ENCODE measurements at places on chromosomes 7 and 10. TPM values are rescaled to one million over a fixed set of nuclear protein-coding genes. Genes with fewer than 3 reads are reported as not detected.

CHST3 gene
- 10.0 TPM for total RNA-seq

DNA sequence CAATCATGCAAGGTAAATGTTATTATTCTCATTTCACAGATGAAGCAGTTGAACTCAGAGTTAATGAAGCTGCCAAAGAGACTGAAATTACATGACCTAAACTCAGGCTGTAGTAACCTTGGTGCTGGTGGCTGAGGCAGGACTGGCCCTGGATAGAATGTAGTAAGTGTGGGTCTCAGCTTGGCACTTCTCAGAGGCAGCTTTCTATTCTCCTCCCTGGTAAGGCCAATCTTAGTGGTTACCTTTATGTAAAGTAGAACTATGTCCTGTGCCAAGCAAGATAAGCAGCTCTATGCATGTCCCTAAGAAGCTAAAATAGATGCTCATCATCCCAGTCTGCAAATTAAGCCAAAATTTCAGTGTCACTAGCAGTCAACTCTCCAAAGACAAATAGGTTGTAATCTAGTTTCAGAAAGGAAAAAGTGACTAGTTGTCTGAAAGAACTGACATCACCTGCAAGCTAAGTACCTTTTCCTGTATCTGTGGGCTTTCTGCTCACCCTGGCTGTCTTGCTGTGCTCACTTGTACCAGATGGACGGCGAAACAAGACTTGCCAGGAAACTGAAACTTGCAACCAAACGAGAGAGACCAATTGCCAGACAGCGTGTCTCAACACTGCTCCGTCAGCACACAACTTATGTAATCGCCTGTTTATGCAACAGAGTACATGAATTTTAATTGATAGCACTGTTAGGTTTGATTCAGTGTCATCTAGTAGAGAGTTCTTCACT is 43.7 kb downstream of the CH25H start:
- peak overlapping the region; percentile 15 for H3K4me3 ChIP-seq
- no peaks in the 10 kb centered on the region for H3K4me1 ChIP-seq
- H3K27me3 ChIP-seq, result no peaks in the 10 kb centered on the region
- no peaks in the 10 kb centered on the region for H3K36me3 ChIP-seq
- no peak overlapping the region for H3K27ac ChIP-seq

NFE2L3 gene
- total RNA-seq, result 8.5 TPM

DNA sequence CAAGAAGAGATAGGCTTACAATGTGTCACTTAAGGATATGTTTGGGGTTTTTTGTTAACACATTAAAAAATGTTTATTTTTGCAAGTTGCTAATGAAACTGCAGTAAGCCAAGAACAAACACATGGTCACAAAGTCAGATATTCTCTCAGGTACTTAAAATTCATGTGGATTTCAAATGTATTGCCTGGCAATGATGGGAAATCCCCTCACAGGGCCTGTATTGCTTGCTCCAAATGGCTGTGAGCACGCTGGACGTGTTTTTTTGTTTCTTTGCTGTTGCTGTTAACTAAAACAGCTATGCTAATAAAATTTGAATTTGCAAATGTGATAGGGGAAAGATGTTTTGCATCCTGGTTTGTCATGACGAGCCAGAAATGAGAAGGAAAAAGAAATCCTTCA is 3.8 kb upstream of the CELF2 start:
- H3K27me3 ChIP-seq, result peaks cover 98% of the 10 kb centered on the region
- H3K4me3 ChIP-seq, result no peak overlapping the region
- DNase-seq, result no peak

LIPJ gene
- total RNA-seq, result not detected

GRCh38 chr7:114508086-114508485 is 93.5 kb downstream of the FOXP2 start:
- H3K4me1 ChIP-seq, result no peaks in the 10 kb centered on the region
- no peaks in the 10 kb centered on the region for H3K36me3 ChIP-seq
- no peak overlapping the region for H3K27ac ChIP-seq
- H3K27me3 ChIP-seq, result peaks cover under 1% of the 10 kb centered on the region

DNA sequence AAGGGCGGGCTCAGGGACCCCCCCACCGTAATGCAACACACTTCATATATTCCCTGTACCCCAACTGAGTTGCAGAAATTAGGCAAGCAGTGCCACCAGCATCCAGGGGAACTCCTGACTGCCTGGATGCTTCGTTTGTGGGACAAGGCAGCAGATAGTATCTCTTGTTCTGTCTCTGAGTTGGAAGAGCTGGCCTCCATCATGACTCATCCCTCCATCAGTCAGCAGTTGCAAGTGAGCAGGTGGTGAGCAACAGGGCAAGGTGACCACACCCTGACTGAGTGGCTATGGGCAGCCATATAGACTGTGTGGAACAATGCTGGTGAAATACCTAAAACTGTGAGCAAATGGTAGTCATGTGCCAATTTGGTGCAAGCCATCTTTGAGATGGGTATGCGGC is 22.8 kb upstream of the ADAMTS14 start:
- no peak for DNase-seq
- no peaks in the 10 kb centered on the region for H3K4me1 ChIP-seq
- H3K27ac ChIP-seq, result no peak overlapping the region

- DNase-seq, result peak; percentile 19
- no peak overlapping the region for H3K4me3 ChIP-seq
Observed at GRCh38 chr7:15559416-15559928, 2.3 kb downstream of the AGMO start.

DNA sequence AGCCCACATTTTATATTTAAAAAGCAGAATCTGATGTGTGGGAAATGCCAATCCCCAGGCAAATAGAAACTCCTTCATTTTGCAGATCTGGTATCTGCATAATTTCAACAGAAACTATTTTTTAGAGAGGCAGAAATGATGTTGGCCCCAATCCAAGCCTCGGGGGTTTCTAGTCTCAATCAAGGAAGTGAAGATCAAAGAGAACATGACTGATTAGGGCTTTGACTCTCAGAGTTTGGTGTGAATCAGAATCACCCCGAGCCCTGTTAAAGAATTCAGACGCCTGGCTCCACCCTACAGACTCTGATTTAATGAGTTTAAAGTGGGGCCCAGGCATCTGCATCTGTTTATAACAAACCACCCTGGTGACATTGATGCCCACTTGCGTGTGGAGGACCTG is 36.7 kb upstream of the UBE2H start:
- no peaks in the 10 kb centered on the region for H3K36me3 ChIP-seq
- H3K27ac ChIP-seq, result no peak overlapping the region
- peak; percentile 13 for DNase-seq
- no peaks in the 10 kb centered on the region for H3K4me1 ChIP-seq
- no peaks in the 10 kb centered on the region for H3K27me3 ChIP-seq

GRCh38 chr10:129853562-129853903 is 110.5 kb downstream of the EBF3 start:
- H3K4me1 ChIP-seq, result peaks cover 33% of the 10 kb centered on the region
- H3K36me3 ChIP-seq, result peaks cover 23% of the 10 kb centered on the region
- DNase-seq, result no peak
- peak overlapping the region; percentile 12 for H3K4me3 ChIP-seq

AGMO gene
- 0.26 TPM for total RNA-seq

DNA sequence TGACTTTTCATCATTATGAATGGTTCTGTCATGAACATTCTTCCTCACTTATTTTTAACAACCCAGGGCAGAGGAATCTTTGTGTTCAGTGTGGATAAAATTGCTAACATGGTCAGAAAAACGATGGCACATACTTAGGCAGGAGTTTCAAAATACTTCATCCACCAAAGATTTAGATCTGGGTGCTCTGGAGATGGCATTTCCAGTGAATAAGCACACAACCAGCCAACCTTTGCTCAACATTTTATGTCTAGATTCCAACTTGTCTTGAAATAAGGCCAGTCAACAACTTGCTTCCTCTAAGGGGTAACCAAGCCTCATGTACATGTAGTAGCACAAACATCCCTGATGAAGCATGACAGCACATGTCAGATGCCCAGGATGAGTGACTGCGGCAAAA is 33.4 kb upstream of the ADRB1 start:
- no peaks in the 10 kb centered on the region for H3K27me3 ChIP-seq
- H3K27ac ChIP-seq, result no peak overlapping the region
- H3K36me3 ChIP-seq, result no peaks in the 10 kb centered on the region
- no peak overlapping the region for H3K4me3 ChIP-seq
- H3K4me1 ChIP-seq, result no peaks in the 10 kb centered on the region

DNA sequence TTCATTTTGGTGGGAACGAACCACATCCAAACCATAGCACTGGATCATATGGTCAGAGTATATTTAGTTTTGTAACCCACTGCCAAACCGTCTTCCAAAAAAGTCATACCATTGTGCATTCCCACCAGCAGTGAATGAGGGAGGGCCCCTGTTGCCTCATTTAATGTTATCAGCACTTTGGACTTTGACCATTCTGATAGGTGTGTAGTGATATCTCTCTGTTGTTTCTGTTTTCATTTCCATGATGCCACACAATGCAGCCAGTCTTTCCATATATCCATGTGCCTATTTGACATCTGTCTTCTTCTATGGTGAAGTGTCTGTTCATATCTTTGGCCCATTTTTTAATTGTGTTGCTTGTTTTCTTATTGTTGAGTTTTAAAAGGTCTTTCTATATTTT is 105.0 kb upstream of the PPP2R2D start:
- no peaks in the 10 kb centered on the region for H3K4me1 ChIP-seq
- no peaks in the 10 kb centered on the region for H3K36me3 ChIP-seq
- no peak overlapping the region for H3K27ac ChIP-seq
- H3K27me3 ChIP-seq, result no peaks in the 10 kb centered on the region
- DNase-seq, result no peak

CDH23 gene
- 49.7 TPM for total RNA-seq

RINT1 gene
- total RNA-seq, result 34.9 TPM

IDI2 gene
- not detected for total RNA-seq

DNA sequence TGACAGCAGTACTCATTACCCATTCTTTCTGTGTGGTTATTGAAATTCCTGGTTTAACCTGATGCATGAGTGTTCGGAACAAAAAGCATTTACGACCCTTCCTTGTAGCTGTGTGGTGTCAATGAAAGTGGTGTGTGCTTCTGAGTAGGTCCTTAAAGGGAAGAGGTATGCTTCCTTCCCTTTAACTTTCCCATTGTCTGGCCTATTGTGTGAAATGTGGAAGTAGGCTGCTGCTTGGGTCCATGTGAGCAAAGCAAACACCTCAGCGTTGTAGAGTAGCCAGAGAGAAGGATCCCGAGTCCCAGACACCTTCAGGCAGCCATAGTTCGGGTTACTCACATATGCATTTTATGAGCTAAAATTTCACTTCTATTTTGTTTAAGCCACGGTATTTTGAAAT is 74.7 kb downstream of the TSPAN12 start:
- no peaks in the 10 kb centered on the region for H3K36me3 ChIP-seq
- no peak overlapping the region for H3K27ac ChIP-seq
- no peak for DNase-seq
- no peak overlapping the region for H3K4me3 ChIP-seq
- no peaks in the 10 kb centered on the region for H3K27me3 ChIP-seq

GRCh38 chr10:132740588-132740987 is 45.4 kb downstream of the NKX6-2 start:
- H3K27me3 ChIP-seq, result no peaks in the 10 kb centered on the region
- H3K27ac ChIP-seq, result no peak overlapping the region
- H3K4me3 ChIP-seq, result no peak overlapping the region
- H3K36me3 ChIP-seq, result no peaks in the 10 kb centered on the region
- no peaks in the 10 kb centered on the region for H3K4me1 ChIP-seq

DNA sequence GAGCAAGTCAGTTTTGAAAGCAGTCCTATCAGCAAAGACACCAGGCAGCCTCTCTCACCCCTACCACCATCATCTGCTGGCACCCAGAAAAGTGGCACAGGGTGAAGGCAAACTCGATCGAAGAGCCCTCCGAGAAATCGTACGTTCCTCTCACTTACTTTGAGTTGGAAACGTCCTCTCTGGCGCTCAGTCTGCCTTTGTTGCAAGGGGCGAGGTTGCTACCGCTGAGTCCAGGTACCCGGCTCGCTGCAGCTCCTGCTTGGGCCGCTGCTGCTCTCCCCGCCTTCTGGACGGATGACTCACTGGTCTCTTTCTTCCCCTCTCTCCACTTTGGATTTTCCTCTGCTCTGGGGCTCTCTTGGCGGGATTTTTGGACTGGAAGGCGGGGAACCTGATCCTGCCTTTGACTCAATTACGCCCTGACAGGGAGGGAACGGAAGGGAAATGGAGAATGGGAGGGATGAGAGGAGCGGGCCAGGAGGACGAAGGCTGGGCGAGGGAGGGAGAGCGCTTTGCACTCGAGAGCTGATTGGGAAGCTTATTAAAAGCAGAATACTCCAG is at the start of gene PTN:
PTN (minus strand) TSS at position 453 of the 561 bp plus-strand sequence. CDS start 88,760 bp downstream, outside the sequence.
- H3K27me3 ChIP-seq, result no peaks in the 10 kb centered on the region
- no peak within 1 kb of the TSS for H3K27ac ChIP-seq
- H3K4me3 ChIP-seq, result no peak within 1 kb of the TSS
- DNase-seq, result peak; percentile 19
- no peaks in the 10 kb centered on the region for H3K36me3 ChIP-seq
- no peaks in the 10 kb centered on the region for H3K4me1 ChIP-seq
